Stimulated activated CD4-positive, alpha-beta T cell treated with anti-CD3 and anti-CD28 coated beads, Interleukin-15, amount 100 ng/mL, for 24 hours (primary cell): ENCODE measurements at places on chromosomes 3 and 15.
A peak's percentile ranks its signal among the peaks of the same experiment; 100 is the strongest.

GRCh38 chr3:58994746-58995330, 55.0 kb downstream of the CFAP20DC start:
- peak; percentile 35 for DNase-seq

DNA sequence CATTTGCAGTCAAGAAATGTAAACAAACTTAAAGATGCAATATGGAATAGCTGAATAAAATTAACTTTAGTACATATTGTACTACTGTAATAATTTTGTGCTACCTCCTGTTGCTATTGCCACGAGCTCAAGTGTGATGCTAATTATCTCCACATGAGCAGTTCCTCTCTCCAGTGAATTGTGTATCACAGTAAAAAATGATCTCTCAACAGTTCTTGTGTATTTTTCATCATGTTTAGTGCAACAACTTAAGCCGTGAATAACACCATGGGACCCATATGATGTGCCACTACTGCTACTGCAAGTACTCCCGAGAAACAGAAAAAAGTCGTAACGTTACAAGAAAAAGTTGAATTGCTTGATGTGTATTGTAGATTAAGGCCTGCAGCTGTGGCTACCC, 12.4 kb downstream of the RIOX2 start:
- DNase-seq, result no peak

DNA sequence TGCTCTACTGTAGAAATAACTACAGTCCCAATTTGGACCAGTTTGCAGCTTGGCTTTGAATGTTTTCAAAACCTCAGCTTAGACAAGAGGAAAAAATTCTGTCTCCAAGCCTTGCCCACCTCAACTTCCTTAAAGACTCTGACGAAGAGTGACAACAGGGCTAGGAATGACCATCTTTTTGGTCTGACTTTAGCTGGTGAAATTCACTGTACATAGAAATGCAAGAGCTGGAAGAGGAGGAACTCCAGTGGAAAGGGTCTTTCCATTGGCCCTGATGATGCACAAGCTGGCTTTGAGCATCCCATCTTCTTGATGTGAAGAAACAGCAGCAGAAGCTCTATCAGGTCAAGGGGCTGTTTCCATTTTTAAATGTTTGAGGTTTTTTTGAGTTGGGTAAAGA, 22.7 kb upstream of the SH3BP5 start:
- no peak for DNase-seq

DNA sequence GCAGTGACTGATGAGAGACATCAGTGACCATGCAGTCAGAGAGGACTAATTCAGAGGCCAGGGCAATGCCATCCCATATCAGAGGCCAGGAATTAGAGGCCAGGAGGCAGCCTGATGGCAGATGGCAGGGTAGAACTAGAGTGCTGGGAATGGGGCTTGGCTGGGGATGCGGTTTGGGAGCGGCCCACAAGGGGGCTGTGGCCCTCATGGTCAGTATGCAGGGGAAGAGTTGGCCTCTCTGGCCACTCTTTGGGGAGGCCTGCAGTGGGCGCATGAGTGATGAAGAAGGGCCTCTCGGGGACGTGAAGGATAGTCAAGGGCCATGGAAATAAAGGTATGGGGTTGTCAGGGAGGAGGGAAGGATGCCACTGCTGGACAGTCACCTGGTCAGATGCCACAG, 101.7 kb downstream of the EEFSEC start:
- no peak for DNase-seq

GRCh38 chr3:53836084-53836872, 9.9 kb downstream of the CHDH start:
- no peak for DNase-seq
